ENCODE measurements at places on chromosomes 12 and 14. TPM values are rescaled to one million over a fixed set of nuclear protein-coding genes. Genes with fewer than 3 reads are reported as not detected.
A peak's percentile ranks its signal among the peaks of the same experiment; 100 is the strongest.

GRCh38 chr12:53056901-53057300 lies 7.0 kb downstream of the TNS2 start:
- no peak for DNase-seq

IL22 gene
- total RNA-seq, result not detected

CNTN1 gene
- not detected for total RNA-seq

GRCh38 chr12:22525426-22525825 lies 18.9 kb downstream of the C2CD5 start:
- peak; percentile 35 for DNase-seq

RHOJ gene
- total RNA-seq, result 58.0 TPM

DNA sequence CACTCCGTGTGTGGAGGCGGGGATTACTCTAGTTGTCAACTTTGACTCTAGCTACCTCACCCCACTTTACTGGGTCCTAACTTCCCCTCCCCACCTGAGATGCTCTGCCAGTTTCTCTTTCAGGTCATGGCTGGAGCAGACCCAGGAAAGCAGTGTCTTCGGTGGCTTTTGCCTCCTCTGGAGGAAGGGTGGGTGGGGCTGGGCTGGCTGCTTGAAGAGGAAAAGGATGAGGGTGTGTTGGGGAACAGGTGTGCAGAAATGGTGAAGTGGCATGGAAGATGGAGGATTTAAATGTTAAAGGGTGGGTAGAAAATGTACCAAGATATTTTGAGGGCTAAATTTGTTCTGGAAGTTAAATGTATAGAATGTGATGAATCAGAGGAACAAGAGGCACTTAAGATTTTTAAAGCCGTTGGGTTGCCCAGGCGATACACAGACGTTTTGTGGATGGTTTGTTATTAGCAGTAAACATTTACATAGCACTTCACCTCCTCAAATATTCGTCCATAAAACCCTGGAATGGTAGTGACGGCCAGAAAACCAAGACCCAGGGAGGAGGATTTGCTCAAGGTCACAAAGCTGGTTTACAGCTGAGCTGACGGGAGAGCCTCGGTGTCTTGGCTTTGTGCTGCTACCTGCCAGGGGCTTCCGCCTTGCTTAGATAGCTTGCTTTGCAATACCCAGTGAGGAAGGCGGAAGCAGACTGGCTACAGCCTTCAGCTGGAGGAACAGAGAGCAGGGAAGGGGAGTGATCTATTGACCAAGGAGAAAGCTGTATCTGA lies 72.2 kb upstream of the PRMT8 start:
- no peak for DNase-seq

GRCh38 chr12:96190413-96191108 lies 3.6 kb upstream of the ELK3 start:
- no peak for DNase-seq

DNA sequence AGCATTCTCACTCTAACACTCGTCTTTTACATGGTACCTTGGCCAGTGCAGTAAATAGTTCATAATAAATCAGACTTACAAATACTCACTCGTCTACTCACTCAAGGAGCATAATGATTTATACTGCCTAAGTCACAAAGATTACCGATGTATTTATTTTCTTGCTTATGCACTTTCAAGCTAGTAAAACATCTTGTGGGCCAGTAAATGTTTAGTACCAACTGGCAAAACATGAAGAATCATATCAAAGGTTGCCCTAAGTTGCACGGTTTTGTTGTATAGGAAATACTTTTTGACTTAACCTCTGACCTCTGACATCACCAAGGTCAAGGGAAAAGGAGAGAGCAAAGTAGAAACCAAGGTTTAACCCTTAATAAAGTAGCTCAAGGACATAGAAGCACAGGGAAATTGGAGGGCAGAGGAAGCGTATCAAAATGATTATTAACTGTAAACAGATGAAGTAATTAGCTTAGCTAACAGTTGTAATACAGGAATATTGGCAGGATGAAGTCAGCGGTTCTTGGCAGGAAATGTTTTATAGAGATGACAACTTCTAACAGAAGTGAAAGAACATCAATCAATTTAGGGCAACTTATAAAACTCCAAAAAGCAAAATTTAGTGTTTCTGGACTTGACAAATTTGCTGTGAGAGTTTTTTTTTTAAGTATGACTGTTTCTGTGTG lies 131.9 kb downstream of the HMGA2 start:
- peak; percentile 33 for DNase-seq

- no peak for DNase-seq
These were observed 267.3 kb upstream of the PDE3A start for GRCh38 chr12:20101046-20101445.

GRCh38 chr12:52037248-52037861 lies 13.9 kb upstream of the NR4A1 start:
- no peak for DNase-seq

GRCh38 chr14:96267336-96267735 lies 11.3 kb downstream of the BDKRB1 start:
- peak; percentile 17 for DNase-seq

DNA sequence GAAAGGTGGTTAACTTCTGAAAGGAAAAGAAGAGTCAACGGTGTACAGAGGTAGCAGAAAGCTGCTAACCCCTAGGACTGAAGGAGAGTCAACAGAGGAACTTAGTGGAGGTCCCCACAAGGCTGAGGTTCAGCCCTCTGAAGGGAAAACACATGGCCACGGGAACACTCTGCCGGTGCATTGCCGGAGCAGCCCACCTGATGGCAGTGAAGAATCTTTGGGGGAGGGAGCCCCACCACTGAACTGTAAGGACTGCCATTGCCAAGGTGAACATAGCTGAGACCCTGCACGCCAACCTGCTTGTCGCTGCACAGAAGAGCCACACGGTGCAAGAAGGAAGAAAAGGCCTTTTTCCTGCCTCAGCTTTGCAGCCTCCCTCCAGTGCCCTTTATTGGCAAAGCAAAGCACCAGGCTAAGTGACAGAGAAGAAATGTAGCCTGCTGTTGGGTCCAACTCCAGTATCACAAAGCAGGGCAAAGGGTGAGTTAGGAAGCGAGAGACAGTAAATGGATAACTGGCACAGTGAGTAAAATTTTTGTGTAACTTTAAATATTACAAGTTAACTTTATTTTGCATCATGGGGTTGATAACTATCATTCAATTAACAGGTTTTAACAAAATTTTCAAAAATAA lies 76.9 kb downstream of the LIN52 start:
- DNase-seq, result no peak

DNA sequence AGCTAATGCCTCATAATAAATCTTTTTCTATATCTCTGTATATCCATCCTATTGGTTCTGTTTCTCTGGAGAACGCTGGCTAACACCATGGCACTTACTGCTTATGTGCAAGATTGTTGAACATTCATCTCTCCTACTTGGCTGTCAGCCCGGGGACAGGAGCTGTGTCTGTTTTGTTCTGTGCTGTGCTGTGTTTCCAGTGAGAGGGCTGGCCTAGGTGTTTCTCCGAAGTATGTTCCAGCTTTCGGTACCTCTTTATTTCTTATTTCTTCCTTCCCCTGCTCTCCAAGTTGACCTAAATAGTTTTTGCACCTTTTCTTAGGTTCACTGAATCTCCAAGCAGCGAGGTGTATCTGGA lies 18.8 kb upstream of the NR4A1 start:
- peak; percentile 71 for DNase-seq

DNA sequence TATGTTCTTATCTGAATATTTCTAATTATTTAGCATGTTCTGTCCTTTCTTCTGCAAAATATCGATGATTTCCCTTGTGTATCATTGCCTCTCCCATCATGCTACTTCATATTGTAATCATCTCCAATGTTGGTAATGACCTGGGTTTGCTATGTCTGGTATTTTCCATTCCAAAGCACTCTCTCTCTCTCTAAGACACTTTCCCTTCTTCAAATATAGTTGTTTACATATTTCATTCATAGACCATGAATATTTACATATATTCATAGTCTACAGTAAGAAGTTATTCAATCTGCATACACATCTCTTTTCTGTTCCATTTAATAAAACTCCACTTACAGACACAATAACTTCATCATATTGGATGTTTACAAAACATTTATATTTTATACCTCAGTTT lies 1516.5 kb upstream of the FLRT2 start:
- no peak for DNase-seq

DNA sequence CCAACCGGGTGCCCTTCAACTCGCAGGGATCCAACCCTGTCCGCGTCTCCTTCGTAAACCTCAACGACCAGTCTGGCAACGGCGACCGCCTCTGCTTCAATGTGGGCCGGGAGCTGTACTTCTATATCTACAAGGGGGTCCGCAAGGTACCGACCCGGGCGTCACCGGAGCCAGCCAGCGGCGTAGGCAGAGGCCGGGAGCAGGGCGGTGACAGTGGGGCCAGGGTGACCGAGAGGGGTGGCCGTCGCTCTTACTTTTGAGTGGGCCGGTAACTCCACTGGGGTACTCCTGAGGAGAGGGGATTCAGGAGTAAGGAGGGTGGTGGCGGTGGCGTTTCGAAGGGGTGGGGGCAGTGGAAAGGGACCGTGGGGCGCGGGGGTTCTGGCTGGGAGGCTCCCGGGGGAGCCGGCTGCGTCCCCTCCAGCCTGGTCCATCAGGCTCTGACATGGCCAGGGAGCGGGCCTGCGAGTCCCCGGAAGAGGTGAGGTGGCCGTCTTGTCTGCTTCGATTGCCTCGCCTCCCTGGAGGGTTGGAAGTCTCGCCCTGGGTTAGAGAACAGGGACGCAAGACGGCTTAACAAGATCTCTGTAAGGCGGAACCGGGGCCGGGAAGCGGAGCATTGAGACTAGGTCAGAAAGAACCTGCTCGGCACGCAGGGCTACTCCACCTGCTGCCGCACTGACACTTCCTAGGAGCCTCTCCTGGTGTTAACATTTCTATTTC lies 491 bp downstream of the WDR20 start:
- peak; percentile 37 for DNase-seq

ABCD2 gene
- not detected for total RNA-seq

DNA sequence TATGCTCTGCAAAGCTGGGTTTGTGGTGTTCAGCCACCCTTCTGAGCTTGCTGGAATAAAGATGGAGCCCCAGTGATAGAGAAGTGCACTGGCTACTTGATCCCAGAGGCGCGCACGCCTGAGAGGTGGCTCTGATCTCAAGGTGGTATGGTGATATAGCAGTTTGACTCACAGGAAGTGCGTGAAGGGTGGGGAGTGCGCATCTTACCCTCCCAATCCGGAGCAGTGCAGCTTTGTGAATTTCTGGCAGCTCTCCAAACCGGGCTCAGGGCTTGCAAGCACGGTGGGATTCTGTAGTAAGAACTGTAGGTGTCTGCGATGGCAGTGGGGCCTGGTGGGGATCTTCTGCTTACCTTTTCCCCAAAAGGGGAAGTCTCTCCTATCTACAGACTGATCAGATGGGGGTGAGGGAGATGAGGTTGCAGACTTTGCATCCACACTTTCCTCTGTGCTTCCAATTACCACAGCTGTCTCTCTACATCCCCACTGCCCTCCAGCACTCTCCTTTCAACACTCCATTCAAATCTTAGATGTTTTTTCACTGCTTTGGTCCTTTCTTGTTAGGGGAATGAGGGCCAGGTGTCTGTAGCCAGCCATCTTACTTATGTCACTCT lies 197.4 kb upstream of the SLC38A2 start:
- DNase-seq, result no peak

GRCh38 chr14:27040552-27040951 lies 442.7 kb upstream of the NOVA1 start:
- DNase-seq, result no peak

DNA sequence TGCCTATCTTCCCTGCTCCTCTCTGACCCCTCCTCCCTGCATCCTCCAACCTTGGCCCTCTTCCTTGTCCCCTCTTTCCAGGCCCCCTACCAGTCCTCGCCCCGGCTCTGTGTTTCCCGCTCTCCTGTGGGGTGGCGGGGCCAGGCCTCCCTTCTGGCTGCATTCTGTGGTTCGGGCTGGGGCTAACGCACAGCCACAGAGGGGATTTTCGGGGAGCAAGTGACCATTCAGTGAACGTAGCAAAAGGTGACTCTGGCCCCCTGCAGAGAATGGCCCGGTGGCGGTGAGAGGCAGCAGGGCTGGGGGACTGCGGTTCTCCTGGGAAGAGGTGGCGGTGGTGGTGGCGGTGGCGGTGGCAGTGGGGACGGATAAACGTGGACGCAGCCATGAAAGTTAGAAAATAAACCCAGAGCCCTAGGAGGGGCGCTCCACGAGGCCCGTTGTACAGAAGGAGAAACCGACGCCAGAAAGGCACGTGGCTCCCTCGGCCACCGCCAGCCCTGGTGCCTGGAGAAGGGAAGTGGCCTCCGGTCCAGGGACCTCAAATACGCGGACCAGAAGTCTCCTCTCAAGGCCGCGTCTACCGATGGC lies 269.6 kb downstream of the ADGRD1 start:
- no peak for DNase-seq

GRCh38 chr12:43730283-43730682 lies 28.3 kb downstream of the PUS7L start:
- no peak for DNase-seq

DNA sequence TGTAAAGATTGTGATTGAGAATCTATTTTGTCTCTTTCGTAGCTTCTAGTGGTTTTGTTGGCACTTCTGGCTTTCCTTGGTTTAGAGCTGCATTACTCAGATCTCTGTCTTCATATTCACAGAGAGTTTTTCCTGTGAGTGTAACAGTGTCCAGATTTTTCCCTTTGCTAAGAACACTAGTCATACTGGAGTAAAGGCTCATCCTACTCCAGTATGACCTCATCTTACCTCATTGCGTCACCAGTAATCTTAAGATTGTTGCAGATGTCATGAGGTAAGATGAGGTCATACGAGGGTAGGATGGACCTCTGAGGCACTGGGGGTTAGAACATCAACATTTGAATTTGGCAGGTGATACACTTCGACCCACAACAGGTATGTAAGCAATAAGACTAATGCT lies 461.2 kb downstream of the FLRT2 start:
- DNase-seq, result no peak

DNA sequence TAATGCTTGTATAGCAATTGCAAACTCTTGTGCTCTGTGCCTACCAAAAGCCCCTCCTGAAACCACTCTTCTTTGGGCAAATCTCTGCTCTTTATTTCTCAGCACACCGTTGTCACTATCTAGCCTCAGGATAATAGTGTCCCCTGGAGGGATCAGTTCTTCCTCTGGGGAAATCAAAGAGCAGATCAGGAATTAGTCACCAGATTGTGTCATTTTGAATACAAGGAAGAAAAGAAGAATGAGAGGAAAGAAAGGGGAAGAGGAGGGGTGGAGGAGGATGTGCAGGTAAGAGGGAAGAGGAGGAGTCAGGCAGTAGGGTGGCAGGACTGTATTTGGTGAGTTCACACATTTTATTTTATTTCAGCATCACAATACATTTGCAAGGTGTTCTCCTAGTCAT lies 256.4 kb downstream of the GRIN2B start:
- DNase-seq, result no peak

RPL10L gene
- total RNA-seq, result not detected

WSB2 gene
- 174 TPM for total RNA-seq
